Stimulated activated CD8-positive, alpha-beta memory T cell treated with anti-CD3 and anti-CD28 coated beads, Interleukin-4, amount 100 ng/mL, for 1 hour (primary cell): ENCODE measurements at places on chromosomes 16 and 17.

DNA sequence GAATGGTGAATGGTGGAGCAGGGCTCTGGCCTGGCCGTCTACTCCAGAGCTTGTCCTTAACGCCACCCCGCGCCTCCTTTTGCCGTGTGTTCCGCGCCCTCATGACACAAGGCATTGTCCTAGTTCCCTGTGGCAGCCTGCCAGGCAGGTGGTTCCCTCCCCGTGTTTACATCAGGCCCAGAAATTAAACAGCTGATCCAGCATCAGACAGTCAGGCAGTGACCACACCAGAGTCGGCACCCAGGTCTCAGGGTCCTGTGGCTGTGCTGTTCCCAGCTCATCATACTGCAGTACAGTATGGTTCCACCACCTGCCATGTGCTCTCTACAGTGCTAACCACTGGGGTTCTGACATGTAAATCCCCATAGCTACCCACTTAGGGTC, 119.7 kb downstream of the RAB11FIP4 start:
- DNase-seq = no peak

DNA sequence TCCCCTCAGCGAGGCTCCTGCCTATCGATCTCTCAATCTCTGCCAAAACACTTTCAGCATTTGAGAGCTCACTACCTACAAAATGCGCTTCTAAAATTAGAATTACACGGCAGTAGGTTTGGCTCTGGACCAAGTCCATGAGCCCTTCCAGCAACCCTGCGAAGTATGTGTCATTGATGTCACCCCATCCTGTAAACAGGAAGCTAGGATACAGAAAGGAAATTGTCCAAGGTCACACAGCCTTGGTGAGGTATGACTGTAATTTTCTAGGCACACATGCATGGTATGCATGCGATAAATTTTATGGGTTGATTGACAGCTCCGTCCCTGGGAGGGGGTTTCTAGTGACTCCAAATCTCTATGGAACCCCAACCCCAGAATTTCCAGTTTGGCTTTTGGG, 330.3 kb upstream of the CDH5 start:
- DNase-seq = no peak

- DNase-seq = no peak
These were observed 284.8 kb upstream of the MAF start for GRCh38 chr16:79885320-79885719.

DNA sequence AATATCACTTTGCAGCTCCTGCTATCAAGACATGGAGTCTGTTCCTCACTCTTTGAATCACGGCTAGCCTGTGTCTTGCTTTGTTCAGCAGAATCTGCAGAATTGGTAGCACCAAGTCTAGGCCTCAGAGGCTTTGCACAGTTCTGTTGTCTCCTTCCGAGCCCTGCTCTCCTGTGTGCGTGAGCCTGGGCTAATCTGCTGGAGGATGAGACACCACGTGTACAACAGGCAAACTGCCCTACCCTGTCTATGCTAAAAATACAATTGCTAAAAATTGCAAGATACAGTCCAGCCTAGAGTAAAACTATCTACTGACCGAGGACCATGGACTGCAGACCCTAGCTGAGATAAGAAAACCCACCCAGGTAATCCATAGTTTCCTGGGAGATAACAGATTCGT, 484.7 kb downstream of the NPIPA7 start:
- no peak for DNase-seq

GRCh38 chr17:34670618-34671017, 91.2 kb downstream of the TMEM132E start:
- no peak for DNase-seq

DNA sequence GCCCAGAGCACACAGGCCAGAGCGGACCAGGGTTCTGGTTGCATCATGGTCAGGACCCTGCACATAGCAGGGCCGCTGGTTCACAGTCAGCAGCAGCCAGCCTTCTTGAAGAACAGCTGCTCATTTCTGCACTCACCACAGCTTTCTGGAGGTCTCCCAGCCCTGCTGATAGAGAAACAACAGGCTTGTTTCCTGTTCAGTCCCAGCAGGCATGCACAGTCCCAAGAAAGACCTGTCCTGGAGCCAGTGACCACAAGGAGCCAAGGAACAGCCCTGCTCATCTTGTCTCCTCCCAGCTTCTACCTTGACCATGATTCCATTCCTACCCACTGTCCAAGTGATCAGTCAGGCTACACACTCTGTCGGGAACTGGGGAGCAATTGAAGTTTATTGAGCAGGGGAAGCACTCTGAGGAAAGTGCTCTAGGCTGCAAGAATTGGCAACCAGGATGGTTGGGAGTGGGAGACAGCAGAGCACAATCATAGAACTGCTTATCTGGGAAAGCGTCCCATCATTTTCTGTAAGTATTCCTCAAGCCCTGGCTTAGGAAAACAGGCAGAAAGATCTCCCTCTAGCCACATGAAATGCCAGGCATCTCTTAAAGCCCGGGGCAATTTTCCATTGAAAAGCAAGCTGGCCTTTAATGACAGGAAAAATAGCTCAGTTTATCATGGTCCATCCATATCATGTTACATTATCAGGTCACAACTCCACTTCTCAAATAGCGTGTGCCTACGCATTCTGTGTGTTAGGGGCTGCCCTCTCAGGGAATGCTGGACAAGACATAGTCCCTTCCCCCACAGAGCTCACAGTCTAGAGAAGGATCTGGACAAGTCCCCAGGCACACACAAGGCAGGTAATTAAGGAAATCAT, 155.4 kb upstream of the FOXF1 start:
- DNase-seq = no peak

- DNase-seq = peak; percentile 23
These were observed 65.2 kb downstream of the ARSG start for GRCh38 chr17:68356520-68356919.

- DNase-seq = no peak
These were observed 37.2 kb downstream of the MAP2K6 start for GRCh38 chr17:69451416-69452394.

GRCh38 chr17:28482551-28483199, 9.2 kb downstream of the SLC13A2 start:
- no peak for DNase-seq

DNA sequence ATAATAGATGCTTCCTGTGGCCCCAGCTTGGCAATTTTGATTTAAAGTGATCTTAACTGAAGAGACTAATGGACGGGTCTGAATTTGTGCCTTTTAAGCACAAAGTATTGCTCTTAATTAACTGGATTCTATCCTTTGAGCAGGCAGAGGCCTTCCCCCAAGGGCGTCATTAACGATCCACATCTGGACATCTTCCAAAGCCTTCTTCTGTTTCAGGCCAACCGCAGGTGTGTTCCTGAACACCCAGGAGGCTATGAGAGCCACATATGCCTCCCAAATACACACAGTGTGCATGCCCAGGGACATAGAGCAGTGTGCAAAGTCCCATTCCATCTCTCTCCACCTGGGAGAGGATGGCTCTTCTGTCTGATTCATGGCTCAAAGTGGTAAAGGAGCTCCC, 42.3 kb downstream of the MAPT start:
- no peak for DNase-seq

DNA sequence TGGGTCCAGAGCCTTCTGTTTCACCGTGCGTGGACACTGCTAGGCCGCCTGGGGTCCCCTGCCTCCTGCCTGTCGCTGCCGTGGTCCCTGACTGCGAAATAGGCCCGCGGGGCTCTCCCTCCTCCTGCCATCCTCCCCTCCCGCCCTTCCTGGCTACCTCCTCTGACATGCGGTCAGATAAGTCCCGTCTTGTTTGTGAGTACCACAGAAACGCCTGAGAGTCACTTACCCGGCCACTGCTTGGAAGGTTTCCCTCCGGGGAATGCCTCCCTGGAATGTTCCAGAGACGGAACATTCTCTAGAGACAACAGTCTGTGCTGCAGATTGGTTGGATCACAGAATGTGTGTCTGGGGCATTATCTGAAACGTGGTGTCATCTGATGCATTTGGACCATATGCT, 22.7 kb downstream of the CIBAR2 start:
- DNase-seq = no peak

DNA sequence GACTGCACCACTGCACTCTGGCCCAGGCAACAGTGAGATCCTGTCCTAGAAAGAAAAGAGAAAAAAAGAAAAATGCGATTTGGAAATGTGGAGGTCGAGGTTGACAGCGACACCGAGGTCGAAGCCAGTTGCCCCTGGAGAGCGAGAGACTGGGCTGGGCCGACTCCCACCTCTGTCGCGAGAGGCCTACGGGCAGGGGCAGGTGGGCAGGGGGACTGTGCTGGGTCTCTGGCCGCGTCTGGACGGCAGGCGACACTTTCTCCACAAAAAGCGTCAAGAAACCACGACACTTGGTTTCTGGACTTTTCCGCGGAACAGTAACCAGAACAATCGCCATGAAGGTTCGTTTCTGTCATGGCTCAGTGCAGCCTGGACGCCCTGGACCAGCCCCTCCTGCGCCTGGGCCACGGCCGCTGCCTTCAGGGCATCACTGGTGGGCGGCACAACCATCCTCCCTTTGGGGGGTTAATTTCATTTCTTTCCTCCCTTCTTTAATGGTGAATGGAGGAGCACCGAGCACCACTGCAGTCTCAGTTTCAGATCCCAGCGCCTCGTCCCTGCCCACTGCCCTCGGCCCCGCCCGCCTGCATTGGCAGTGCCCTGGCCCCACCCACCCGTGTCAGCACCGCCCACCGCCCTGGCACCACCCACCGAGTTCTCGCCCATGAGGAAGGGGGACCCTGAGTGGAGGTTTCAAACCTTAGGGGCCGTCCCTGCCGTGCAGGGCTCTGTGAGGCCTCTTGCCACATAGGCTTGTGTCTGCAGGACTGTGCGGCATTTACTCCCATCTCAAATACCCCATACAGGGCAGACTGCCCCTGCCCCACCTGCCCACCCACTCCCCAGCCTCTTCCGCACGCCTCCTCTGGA, 18.5 kb upstream of the CDH15 start:
- DNase-seq = no peak

GRCh38 chr16:51657848-51658247, 506.8 kb upstream of the SALL1 start:
- no peak for DNase-seq

DNA sequence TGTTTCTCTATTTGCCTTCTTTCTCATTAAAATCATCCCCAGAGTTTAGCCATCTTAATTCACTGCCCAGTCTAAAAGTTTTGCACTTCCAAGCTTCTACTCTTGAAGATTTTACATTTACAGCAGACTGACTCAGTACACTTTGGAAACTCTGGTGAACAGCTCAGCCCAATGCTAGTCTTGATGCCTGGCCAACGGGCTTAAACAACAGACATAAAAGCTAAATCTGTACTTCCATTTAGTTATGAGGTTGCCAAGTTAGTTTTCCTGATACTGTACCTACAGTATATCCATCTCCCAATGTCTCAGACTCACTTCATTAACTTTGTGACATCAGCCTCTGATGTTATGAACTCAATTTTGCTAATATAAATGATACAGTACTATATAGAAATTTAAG, 891.8 kb upstream of the SOX9 start:
- no peak for DNase-seq

GRCh38 chr17:4100883-4101756, 41.7 kb downstream of the ZZEF1 start:
- no peak for DNase-seq
